HS-5 (cell line): ENCODE measurements at places on chromosomes 6 and 20.

DNA sequence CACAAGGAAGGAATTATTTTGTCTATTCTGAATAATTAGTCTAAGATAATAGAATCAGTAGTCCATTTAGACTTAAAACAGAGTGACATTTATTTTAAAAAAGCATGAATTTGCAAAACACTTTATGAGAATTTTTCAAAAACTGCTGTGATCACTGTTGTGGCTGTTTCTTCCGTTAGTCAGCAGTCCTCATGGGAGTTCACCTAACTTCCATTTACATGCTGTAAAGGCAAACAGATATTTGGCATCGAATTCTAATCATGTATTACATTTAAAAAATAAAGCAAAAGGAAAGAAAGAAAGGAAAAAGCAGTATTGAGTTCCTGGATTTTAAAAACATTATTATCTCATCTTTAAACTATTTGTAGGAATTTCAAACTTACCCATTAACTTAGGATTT, 111.8 kb downstream of the MTHFD1L start:
- DNase-seq, result no peak

DNA sequence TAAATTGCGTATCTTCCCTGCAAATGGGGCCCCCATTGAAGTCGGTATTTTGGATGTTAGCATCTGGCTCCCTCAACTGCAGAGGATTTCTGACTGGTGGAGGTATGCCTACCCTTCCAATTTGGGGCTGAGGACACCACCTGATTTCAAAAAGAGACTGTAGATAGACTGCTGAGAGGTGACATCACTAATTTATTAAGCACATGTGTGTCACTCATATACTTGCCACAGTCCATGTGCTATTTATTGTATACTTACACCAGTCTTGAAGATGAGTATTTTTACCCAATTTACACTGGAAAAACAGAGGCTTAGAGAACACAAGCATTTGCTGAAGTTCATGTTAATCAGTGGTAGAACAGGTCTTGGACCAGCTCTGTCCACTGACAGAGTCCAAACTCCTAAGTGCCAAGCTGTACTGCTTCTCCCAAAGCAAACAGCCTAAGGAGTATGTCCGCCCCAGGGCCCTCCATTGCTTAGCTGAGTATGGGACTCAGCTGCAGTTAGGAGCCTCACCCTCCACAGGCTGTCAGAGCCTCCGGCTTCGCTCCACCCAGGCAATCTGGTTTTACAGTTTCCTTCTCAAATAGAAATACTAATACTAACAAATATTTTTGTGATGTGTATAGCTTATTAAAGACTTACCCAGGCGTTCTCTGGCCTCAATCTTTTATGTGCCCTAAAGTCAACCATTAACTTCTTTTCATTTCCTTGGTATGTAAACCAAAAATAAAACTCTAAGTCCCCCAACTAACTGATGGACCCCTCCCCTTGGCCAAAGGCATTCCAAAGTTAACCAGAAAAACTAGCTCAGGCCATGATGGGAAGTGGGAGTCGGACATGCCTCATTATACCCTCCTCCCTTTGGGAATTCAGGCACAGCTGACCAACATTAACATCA, 17.5 kb downstream of the RIN2 start:
- DNase-seq, result no peak

DNA sequence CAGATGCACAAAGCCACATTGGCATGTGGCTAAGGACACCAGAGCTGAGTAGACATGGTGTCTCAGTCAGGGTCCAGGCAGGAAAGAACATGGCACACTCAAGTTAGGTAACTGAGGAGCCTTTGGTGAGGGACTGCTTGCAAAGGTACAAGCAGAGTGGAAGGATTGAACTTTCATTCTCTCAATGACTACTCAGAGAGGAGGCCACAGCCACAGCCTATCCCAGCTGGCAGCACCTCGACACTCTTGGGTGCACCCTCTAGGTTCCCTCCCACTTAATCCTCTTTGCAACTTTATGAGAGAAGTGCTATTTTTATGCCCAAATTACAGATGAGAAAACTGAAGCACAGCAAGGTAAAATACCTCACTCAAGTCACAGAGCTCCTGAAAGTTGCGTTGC, 73.4 kb downstream of the ISM1 start:
- DNase-seq, result no peak

GRCh38 chr20:18543932-18544331, 23.3 kb upstream of the SMIM26 start:
- DNase-seq, result no peak

- no peak for DNase-seq
Observed at GRCh38 chr6:37321516-37322415, 32.0 kb upstream of the RNF8 start.

DNA sequence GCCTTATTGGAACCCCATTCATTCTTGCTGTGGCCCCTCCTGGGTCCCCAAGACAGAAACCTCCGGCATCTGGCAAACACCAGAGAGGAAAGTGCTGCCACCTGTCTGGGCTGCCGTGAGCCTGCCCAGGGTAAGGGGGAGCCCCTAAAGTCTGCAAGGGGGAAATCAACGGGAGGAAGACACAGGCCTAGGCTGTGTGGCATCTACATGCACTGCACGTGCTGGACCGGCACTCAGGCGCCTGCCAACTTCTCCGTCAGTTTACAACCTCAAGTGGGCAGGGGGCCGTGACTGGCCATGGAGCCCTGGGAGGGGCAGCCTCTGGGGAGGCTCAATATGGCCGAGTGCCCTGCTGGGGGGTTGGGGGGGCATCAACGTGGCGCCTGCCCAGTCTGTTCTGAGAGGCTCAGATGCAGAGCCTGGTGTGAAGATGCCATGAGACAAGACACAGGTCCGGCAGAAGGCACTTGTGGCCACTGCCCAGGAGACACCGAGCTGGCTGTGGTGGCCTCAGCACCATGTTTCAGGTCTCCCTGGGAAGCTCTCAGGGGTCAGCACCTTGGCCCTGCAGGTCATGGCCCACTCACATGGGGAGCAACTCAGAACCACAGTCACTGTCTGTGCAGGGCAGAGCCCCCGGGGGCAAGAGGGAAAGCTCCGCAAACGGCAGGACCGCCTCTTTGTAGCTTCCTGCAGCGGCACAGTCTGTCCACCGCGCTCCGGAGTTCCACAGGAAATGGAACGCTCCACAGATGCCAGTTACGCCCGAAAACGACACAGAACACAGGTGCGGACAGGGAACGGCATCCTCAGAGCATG, 8.4 kb downstream of the UCKL1 start:
- no peak for DNase-seq

- no peak for DNase-seq
Observed at GRCh38 chr6:163352011-163352685, 62.4 kb upstream of the QKI start.

GRCh38 chr20:60935971-60936370, 316.1 kb upstream of the CDH4 start:
- DNase-seq, result no peak

DNA sequence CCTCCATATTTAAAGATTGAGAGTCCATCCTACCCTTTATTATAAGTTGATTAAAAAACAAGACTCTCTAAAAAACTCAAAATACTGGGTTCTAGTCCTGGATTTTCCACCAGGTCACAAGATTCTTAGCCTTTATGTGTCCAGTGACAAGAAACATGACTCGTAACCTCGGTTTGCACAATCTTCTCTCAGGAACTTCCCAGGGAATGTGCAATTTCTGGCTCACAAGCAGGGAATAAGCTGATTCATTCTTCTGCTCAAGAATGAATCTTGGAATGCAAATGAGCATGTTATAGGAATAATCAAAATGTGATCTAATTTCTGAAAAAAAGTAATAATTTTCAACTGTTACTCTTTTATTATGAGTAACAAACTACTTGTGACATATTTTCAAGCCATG, 45.1 kb downstream of the OGFRL1 start:
- peak; percentile 76 for DNase-seq

DNA sequence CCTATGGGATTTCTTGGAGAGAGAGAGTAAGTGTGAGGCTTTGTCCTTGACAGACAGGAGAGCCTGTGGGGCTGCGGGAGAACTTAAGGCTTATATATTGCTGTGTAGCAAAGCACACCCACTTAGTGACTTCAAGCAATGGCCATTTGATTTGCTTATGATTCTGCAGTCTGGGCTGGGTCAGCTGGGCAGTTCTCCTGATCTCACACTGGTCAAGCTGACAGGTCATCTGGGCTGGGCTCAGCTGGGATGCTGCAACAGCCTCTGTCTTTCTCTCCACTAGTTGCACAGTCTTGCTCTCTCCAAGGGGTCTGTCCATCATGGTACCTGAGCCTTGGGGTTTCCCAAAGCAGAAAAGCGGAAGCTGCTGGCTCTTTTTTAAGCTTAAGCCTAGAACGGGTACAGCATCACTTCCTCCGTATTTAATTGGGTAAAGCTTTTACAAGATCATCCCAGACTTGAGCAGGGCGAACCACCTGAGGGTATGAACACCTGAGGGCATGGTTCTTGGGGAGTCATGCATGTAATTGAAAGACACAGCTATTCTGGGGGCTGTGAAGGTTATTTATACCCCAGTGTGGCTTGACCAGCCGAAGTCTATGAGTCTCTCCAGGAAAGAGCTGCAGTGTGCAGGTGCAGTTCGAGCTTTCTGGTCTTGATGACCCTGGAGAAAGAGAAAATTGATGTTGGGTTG, 13.3 kb upstream of the GGTLC1 start:
- DNase-seq, result no peak

DNA sequence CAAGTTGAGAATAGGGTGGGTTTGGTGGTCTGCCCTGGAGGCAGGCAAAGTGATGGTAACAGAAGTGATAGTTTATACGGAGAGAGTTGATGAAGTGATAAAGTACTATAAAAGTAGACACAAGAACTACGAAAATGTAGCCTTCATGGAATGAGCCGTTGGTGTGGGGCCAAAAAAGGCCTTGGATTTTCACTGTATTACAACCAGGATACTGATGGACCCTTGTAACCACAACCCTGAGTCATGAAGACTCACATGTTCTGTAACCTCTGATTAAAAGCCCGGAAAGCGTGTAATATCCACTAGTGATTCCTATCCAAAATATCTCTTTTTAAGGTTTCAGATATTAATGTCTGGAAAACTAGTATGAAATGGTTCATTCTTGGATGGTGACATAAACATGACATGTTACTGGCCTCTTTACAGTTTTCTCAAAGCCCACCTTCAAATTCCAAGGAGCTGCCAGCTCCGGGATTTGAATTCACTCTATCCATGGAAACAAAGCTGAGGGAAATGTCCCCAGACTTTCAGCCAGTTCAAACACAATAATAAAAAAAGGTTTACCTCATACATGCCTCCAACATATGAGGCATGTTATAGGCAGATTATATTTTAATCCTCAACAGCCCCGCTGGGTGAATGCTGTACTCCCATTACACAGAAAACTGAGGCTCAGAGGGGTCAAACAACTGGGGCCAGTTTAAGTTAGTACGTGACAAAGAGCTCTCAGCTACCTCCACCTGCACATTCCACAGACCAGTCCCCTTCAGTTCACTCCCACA, 55.4 kb downstream of the MRPL14 start:
- DNase-seq, result peak; percentile 94
